ENCODE measurements at places on chromosomes 3 and 15. TPM values are rescaled to one million over a fixed set of nuclear protein-coding genes. Genes with fewer than 3 reads are reported as not detected.
A peak's percentile ranks its signal among the peaks of the same experiment; 100 is the strongest.

GOLGA8T gene
- total RNA-seq = not detected

GRCh38 chr15:42191610-42192346, 16.3 kb downstream of the VPS39 start:
- no peak overlapping the region for H3K4me3 ChIP-seq
- H3K36me3 ChIP-seq = peaks cover 57% of the 10 kb centered on the region
- no peaks in the 10 kb centered on the region for H3K27me3 ChIP-seq
- peak overlapping the region; percentile 36 for H3K27ac ChIP-seq
- no peak for DNase-seq

ECE2 gene
- total RNA-seq = not detected

GRCh38 chr3:152997526-152997925, 162.6 kb downstream of the P2RY1 start:
- H3K27me3 ChIP-seq = no peaks in the 10 kb centered on the region
- H3K4me1 ChIP-seq = no peaks in the 10 kb centered on the region
- no peaks in the 10 kb centered on the region for H3K36me3 ChIP-seq
- no peak overlapping the region for H3K27ac ChIP-seq

- DNase-seq = no peak
- H3K4me1 ChIP-seq = no peaks in the 10 kb centered on the region
- no peaks in the 10 kb centered on the region for H3K36me3 ChIP-seq
- H3K4me3 ChIP-seq = no peak overlapping the region
- H3K27me3 ChIP-seq = no peaks in the 10 kb centered on the region
Measured at GRCh38 chr3:174957551-174958001, 98.4 kb downstream of the NAALADL2 start.

PSTPIP1 gene
- 182 TPM for total RNA-seq

- no peaks in the 10 kb centered on the region for H3K27me3 ChIP-seq
- H3K4me3 ChIP-seq = no peak overlapping the region
- H3K36me3 ChIP-seq = no peaks in the 10 kb centered on the region
- no peak for DNase-seq
- H3K27ac ChIP-seq = no peak overlapping the region
Measured at GRCh38 chr3:174376346-174376745, 482.8 kb upstream of the NAALADL2 start.

HTR3E gene
- total RNA-seq = not detected

GRCh38 chr15:80932513-80932815, 57.2 kb downstream of the MESD start:
- peaks cover 7% of the 10 kb centered on the region for H3K4me1 ChIP-seq
- no peak overlapping the region for H3K27ac ChIP-seq
- H3K36me3 ChIP-seq = no peaks in the 10 kb centered on the region
- no peaks in the 10 kb centered on the region for H3K27me3 ChIP-seq
- no peak overlapping the region for H3K4me3 ChIP-seq

DNA sequence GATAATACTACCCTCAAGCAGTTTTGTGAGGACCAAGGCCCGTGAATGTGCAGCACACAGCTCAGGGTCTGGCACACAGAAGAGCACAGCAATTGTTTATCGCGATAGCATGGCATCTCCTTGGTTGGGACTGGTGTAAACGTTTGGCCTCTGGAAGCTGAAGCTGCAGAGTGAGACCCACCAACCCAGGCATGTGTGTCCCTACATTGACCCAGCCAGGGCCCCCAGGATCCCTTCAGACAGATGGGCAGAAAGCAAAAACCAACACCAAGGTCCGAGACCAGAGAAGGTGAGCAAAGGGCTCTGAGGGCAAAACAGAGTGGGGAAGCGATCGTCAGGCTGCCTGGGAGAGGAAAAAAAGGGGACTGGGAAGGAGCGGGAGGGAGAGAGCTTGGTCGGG, 12.6 kb upstream of the PSTPIP1 start:
- H3K27me3 ChIP-seq = no peaks in the 10 kb centered on the region
- no peak for DNase-seq
- H3K4me3 ChIP-seq = no peak overlapping the region
- peak overlapping the region; percentile 4 for H3K27ac ChIP-seq
- H3K36me3 ChIP-seq = no peaks in the 10 kb centered on the region

STRIT1 gene
- total RNA-seq = not detected

NSUN3 gene
- total RNA-seq = 15.3 TPM

FETUB gene
- total RNA-seq = not detected

PGBD4 gene
- total RNA-seq = 3.7 TPM

- peaks cover 11% of the 10 kb centered on the region for H3K4me1 ChIP-seq
- H3K36me3 ChIP-seq = no peaks in the 10 kb centered on the region
- DNase-seq = peak; percentile 69
- no peaks in the 10 kb centered on the region for H3K27me3 ChIP-seq
- H3K27ac ChIP-seq = no peak overlapping the region
Measured at GRCh38 chr3:197224034-197224444, 74.4 kb downstream of the DLG1 start.

DNA sequence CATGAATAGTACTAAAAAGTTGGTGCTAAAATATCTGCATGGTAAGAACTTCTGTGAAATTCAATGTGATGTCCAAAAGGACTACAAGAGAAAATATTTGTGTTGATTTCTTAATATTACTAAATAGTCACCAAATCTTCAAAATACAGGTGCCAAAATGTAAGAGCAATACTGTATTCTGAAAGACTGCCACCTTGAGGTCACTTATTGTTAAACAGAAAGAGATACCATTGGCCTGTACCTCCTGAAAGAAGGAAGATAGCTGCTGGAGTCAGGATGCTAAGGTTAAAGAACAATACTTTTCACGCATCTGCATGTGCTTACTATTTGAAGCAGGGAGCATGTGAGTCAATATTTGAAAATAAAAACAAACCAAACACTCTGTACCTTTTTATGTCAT, 72.0 kb upstream of the LSAMP start:
- no peak for DNase-seq
- no peaks in the 10 kb centered on the region for H3K36me3 ChIP-seq

DNA sequence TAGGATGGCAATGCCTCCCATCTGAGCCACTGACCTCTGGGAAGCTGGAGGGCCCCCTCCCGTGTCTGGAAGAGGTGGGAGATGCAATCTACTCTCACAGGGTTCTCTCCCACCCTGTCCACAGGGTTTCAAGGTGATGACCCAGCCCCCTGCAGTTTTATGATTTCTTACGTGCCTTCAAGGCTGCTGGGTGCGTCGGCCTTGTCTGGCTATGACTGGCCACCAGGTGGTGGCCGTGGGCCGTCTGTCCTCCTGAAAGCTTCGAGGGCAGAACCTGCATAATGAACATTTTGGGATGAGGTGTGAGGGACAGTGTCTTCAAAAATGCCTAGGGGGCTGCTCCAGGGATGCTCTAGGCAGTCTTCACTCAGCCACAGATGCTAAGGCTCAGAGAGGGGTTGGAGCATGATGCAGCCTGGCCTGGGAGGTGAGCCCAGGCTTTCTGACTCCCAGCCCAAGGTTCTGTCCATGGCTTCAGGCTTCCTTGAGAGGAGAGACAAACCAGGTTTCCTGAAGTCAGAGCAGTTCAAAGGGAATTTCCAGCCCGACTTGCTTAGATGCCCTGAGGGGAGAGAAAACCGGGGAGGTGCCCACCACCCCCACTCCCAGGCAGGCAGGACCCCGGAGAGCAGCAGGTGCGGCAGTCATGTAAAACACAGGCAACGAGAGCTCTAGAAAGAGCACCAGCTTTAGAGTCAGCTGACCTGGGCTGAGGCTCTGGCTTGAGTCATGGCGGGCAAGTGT, 18.7 kb downstream of the ISG20 start:
- H3K27ac ChIP-seq = no peak overlapping the region
- DNase-seq = peak; percentile 56
- H3K36me3 ChIP-seq = peaks cover 23% of the 10 kb centered on the region
- H3K4me1 ChIP-seq = peaks cover 10% of the 10 kb centered on the region
- no peak overlapping the region for H3K4me3 ChIP-seq

- H3K27me3 ChIP-seq = peaks cover 7% of the 10 kb centered on the region
- no peak overlapping the region for H3K27ac ChIP-seq
- DNase-seq = no peak
- H3K4me1 ChIP-seq = peaks cover 55% of the 10 kb centered on the region
- no peak overlapping the region for H3K4me3 ChIP-seq
Measured at GRCh38 chr3:125123451-125124305, 67.9 kb upstream of the HEG1 start.

LMCD1 gene
- total RNA-seq = 0.52 TPM

HMG20A gene
- total RNA-seq = 46.4 TPM

UROC1 gene
- total RNA-seq = not detected

FBXL22 gene
- total RNA-seq = 0.80 TPM

OR5K2 gene
- not detected for total RNA-seq

DNA sequence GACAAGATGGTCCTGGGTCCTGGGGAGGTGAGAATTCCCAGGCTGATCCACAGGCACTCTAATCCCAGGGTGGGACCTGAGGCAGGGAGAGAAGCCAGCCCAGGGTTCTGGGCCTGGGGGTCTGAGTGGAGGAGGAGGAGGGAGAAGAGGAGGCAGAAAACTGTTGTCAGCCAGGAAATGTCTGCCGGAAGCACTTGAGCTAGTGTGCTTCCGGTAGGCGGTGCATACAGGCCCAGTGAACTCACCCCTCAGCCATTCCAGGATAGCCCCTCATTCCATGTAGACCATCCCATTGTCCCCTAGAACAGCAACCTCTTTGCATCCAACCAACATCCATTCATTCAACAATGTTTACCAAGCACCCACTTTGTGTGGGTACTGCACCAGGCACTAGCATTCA, 47.9 kb upstream of the LCTL start:
- H3K27me3 ChIP-seq = no peaks in the 10 kb centered on the region
- DNase-seq = no peak
- H3K27ac ChIP-seq = peak overlapping the region; percentile 65
- peaks cover 6% of the 10 kb centered on the region for H3K4me1 ChIP-seq
- H3K4me3 ChIP-seq = no peak overlapping the region
- H3K36me3 ChIP-seq = no peaks in the 10 kb centered on the region
